ENCODE measurements at places on chromosomes 1 and 21.

- DNase-seq: no peak
These were observed 21.8 kb upstream of the PLEKHO1 start for GRCh38 chr1:150127868-150128267.

- no peak for DNase-seq
These were observed 85.3 kb upstream of the ARHGAP29 start for GRCh38 chr1:94322696-94323095.

DNA sequence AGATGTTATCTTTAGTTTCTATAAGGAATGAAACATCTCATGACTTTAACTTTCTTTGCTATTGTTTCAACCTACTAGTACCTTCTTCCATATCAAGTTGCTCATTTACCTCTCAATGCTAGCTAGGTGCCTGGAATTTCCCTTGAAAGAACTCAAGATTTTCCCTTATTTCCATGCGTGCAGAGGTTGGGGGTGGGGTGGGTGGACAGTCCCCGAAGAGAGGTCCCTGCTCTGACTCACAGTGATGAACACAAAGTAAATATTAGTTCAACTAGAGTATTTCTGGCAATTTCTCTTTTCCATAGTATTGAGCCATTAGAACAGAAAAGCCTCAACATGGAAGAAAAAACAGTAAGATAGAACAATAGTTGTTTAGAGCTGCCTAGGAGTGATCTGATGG, 239.0 kb upstream of the ZP4 start:
- no peak for DNase-seq

DNA sequence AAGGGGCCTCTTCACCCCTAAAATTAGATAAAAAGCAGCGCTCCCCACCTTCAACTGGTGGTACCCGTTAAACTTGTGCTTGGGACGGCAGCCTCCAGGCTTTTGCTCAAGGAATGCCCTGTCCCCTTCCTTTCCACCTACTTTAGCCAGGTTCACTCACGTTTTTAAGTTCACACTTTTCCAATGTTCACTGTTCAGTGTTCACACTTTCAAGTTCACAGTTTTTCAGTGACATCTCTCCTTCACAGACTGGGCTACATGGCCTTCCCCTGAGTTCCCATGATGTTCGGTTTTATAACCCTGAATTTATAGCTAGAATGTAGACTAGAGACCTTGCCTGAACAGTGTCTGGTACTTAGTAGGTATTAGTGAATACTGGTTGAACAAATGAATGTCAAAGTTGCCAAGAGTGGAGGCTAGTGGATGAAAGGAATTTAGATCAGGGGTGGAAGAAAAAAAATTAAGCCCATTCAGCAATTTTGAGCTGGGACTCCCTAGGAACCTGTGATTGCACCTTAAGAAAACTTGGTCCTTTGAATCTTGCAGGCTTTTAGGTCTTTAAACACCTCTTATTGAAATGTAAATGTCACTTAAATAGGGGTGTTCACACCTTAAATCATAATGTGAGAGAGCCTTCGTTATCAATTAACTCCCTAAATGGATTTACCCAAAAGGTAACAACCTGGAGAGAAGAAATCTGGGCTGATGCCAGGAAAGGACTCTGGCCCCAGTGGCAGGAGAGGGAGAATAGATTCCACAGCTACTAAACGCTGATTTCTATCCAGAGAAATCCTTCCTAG, 12.3 kb downstream of the BTG2 start:
- DNase-seq: no peak

- DNase-seq: no peak
These were observed 76.0 kb downstream of the NRIP1 start for GRCh38 chr21:14988760-14989159.

DNA sequence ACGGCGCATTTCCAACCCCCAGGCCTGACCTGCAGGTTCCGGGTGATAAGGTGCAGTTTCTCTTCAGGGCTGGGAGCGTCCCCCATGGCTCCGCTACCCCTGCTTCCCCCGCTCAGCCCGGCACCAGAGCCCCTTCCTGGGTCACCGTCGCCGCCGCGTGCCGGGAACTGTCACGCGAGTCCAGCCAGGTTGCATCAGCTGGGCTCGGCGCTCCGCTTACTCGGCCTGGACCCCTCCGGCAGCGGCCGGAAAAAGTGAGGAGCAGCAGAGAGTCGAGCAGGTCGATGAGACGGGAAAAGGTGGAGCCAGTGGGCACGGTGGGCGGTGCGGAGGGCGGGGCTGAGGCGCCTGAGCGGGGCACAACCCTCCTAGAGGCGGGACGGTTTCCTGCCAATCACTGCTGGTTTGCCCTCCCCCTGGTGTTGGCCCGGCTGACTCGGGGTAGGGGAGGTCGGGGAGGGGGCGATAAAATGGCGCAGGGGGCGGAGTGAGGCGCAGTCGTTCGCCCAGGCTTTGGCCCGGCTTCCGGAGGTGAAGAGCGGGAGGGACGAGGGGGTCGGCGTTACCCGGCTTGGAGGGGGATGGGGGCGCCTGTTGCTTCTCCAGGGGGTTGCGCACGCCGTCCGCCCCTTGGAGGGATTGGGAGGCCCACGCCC, at the start of the genes S100PBP and YARS1:
S100PBP (plus strand) TSS at position 495 of the 656 bp plus-strand sequence. CDS start 8,447 bp downstream, outside the sequence.
YARS1 (minus strand) TSS at position 200 of the 656 bp plus-strand sequence; CDS start at position 86, 114 bp downstream.
- DNase-seq: peak; percentile 99

GRCh38 chr1:17404820-17405219, 32.8 kb downstream of the PADI6 start:
- DNase-seq: no peak

GRCh38 chr1:109498161-109498801, 4.4 kb downstream of the CYB561D1 start:
- DNase-seq: no peak

DNA sequence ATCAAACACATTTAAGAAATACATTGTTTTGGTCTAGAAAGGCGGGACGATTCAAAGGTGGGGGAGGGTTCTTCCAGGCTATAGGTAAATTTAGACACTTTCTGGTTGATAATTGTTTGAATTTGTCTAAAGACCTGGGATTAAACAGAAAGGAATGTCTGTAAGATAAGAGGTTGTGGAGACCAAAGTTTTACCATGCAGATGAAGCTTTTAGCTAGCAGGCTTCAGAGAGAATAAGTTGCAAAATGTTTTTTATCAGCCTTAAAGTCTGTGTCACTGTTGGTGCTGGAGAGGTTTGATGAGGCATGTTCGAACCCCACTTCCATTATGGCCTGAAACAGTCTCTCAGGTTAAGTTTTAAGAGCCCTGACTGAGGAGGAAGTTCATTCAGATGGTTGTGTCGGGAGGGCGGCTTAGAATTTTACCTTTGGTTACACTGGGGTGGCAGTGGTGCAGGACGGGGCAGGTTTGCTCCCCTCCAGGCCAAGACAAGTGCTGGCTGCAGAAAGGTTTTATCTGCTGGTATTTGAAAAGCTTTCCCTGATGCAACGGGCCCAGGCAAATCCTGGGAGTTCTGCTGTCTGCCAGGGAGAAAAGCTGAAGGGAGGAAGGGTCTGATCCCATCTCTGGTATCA, 16.0 kb upstream of the SLC2A5 start:
- no peak for DNase-seq

DNA sequence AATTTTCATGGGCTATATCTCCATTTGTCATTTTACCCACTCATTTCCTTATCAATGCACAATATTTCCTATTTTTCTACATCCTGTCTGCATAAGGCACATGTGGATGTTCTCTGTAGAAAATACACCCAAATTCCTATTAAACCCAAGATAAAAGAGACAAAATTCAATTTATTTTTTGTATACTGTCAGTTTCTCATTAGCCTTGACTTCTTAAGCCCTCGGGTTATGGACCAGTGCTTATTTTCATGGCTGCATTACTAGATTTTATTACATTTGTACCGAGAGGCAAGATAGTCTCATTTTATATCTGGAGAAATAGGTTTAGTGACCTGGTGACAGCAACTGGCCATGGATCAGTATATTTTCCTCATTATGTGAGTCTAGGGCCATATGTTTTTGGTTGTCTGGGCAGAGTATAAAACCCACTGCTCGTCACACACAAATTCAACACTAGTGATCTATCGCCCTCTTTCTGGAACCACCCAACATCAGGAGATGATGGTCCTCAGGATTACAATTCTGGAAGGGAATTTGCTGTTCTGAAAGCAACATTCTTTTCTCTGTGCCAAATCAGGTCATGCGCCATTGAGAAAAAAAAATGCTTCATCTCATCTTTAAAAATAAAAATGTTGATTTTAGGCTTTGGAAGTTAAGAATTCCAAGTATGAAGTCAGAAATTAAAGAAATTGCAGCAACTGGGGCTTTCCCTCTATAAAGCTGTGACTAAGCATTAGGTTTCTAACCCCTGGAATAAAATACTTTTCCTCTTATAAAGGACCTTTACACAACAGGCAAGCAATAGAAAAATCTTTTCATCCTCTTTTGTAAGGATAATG, 81.4 kb downstream of the ASTN1 start:
- no peak for DNase-seq

GRCh38 chr1:10979483-10979920, 33.0 kb upstream of the TARDBP start:
- DNase-seq: no peak

- no peak for DNase-seq
These were observed 1.5 kb downstream of the SCNN1D start for GRCh38 chr1:1281533-1282321.

DNA sequence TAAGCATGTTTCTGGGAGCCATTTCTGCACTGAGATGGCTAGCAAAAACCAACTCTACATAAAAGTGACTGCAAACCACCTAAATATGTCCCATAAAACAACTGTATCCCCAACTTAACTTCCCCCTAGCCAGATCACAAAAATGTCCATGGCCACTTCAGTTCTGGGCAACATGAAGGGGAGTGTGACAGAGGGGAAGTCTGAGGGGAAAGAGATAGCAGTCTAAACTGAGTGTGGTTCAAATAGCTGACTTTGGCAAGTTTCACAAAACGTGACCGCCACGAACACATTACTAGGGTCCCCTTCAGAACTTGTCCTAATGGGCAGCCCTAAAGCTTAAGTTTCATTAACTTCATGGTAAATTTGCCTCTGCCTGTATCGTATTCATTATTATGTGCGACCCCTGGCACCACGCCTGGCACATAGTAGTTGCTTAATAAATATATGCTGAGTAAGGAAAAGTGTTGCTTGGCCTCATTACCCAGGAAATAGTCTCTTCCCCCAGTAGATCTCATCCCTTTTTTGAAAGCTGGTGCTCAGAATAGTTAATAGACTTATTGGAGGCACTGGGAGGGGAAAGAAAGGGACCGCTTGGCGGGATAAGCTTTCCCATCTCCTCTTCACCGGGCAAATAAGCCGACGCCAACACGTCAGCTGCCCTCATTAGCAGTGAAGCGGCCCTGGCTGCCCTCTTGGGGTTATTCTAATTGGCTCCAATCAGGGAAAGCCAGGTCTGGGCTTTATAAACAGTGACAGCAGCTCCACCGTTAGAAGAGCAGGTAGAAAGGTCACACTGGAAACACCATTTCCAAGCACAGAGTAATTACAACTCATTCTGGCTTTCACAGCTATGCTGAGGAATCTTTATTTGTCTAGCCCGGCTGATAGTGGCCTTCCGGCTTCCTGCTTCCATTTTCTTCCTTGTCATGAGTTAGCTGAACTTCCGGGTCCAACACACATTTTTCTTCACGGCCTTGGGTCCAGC, 122.1 kb downstream of the LRIG2 start:
- no peak for DNase-seq

DNA sequence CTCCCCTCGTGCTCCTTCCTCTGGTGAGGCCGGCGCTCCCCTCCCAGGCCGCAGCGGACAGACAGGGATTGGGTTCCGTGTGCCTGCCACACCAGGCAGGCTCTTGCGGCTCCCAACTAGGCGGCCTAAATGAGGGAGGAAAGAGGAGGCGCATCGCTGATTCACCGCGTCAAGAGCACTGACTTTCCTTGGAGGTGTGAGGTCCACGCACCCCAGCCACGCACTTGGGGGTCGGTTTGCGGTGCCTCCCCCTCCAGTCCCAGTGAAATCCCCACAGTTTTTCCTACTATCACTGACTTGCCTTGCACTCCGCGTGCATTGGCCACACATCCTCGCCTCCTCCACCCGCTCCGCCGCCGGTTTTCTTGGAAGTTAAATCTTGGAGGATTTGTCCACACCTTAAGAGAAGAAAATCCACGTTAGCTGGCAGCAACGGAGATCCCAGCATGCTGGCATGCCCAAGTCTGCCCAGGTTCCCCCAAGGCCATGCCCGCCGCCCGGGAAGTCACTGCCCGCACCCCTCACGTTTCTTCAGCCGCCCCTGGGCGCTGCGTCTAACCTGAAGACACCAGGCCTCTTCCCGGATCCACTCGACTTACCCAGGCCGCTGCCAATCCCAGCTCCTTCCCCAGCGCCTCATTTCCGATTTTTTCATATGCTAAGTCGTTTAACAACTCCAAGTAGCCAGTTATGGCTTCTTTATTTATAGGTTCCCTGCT, 1.1 kb upstream of the FOXD3 start:
- DNase-seq: no peak

GRCh38 chr1:100773444-100773843, 53.9 kb downstream of the VCAM1 start:
- no peak for DNase-seq

GRCh38 chr1:24081190-24081589, 30.7 kb downstream of the MYOM3 start:
- no peak for DNase-seq

DNA sequence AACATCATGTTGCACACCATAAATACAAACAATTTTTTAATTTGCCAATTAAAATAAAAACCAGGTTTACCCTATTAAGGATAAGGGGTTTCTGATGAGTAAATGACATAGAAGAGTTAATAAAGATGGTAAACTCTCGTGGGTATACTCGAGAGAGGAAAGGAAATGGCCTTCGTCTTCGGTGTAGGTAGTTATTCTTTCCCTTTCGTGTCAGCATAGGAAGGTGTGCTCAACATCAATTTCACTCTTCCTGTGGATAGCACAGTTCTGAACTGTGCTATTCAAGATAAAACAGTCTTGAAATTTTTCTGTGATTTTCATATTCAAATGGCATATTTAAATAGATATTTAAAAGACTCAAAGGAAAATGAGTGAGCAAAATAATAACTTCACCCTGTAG, 98.2 kb downstream of the RGL1 start:
- DNase-seq: no peak

DNA sequence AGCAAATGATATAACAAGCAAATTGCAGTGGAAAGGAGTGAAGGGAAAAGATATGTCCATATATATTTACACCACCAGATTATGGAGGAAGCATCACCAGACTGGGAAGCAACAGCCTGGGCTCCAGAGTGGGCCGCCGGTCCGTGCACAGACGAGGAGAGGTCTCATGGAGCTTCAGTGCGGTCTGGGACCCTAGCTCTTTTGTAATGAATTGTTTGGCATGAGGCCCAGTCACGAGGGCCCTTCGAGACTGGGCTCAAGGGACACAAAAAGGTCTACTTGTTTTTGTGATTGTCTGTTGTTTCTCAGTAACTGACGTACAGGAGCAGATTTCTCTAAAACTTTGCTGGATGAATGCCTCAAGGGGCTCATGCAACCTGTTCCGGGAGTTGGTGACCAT, 12.9 kb upstream of the STUM start:
- DNase-seq: no peak

DNA sequence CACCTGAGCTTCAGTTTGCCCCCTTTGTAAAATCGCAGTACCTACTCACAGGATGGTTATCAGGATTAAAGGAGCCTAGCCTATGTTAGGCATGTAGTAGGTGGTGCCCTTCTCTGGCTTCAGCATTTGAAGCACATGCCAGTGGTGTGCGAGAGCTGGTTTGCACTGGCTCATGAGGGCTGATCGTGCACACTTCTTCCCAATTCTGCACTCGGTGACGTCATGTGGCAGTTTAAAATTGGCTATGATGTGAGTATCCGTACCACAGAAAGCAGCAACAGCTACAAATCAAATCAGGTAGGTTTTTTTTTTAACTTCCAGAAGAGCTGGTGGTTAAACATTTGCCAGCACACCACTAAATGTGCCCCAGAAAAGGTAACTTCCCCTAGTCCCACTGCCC, 13.5 kb downstream of the FOXO6 start:
- no peak for DNase-seq
